NCI-H1105 (cell line): ENCODE measurements at places on chromosomes 5 and 9.

DNA sequence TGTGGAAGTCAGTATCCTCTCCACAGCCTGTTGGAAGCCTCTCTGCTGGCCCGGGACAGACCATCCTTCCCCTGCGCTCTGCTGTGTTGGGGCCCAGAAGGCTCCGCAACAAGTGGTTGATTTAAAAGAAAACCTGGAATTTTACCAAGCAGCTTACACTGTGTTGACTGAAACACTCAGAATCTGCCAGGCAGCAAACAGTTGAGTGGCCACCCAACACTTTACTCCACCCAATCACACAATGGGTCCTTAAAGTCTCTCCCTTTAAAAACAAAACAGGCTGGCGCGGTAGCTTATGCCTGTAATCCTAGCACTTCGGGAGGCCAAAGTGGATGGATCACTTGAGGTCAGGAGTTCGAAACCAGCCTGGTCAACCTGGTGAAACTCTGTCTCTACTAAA is 28.0 kb upstream of the DMRT3 start:
- no peak for DNase-seq

- DNase-seq, result peak; percentile 27
Measured at GRCh38 chr9:77751341-77752091, 103.4 kb upstream of the GNA14 start.

DNA sequence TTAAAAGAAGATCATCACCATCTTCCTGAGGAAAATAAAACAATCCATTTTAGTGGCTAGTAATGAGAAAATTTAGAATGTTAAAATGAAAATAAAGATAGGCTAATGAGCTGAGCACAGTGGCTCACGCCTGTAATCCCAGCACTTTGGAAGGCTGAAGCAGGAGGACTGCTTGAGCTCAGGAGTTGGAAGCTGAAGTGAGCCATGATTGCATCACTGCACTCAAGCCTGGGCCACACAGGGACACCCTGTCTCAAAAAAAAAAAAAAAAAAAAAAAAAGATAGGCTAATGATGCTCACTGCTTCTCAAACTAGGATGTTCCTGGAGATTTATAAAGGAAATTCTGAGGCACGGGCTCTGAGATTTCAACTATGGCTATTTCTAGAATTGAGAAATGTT is 50.3 kb downstream of the CPLANE1 start:
- DNase-seq, result no peak

DNA sequence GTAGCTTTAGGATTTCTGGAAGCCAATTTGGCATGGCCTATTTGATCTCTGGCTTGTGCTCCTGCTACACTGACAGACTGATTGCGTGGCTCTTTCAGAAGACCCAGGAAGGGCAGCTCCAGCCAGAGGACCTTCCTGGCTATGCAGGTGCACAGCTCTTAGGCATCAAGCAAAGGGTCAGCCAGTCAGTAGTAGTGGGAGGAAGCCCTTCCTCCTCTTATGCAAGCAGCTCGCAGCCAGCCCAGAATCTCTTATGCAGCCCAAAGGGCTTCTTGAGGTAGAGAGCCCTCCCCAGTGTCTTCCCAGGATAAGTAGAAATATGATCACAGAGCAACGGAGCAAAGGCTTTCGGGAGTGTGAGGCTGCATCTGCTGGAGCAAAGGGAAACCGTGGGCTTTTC is 43.2 kb downstream of the SLC36A1 start:
- no peak for DNase-seq

DNA sequence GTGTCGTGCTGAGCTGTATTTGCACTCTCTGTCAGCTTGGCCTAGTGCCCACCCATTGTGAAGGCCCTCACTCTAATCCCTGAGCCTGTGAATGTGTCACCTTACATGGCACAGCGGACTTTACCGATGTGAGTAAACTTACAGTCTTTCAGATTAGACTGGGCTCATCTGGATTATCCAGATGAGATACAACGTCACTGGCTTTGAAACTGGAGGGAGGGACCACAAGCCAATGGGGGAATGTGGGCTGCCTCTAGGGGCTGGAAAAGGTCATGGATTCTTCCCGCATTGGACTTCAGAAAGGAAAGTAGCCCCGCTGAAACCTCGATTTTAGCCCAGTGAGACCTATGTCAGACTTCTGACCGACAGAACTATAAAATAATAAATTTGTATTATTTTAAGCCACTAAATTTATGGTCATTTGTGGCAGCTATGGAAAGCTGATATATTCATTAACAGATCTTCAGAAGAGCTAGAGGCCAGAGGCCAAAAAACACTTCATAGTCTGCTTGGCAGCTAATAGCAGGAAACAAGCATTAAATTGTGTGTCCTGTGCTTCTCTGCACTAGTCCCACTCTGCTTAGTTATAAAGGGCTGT is 139.0 kb upstream of the GAS1 start:
- no peak for DNase-seq

DNA sequence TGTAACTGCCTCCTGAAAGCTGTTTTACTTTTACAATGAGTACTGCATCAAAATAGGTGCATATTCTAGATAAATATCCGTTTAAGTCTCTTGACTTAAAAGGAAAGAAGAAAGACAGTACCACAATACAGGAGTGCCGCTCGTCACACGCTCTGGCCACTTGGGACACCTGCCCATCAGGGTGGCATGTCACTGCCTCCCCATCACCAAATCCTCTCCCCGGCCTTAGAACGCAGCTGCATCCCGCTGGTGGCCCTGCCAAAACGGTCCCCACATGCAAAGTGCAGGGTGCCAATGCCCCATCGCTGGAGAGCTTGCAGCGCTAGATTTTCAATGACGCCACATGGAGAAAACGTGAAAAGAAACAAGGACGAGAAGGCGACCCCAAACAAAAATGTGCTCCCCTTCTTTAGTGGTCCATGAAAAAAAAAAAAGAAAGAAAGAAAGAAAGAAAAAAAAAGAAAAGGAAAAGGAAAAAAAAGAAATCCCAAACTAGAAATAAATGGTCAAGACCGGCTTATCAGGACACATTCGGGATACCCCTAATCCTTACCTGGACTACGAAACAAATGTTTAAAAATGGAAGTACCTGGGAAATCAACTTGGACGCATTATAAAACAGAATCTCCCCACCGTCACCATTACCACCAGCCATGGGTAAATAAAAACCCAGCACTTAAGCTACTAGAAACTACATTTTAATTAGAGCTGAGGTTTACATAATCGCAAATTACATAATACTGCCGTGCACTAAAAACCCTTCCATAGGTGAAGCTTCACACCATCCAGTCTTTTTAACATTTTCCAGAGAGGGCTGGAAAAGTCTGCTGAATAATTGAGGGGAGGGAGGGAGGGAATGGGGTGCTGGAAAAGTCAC is 1.0 kb downstream of the ANKH start:
- no peak for DNase-seq

DNA sequence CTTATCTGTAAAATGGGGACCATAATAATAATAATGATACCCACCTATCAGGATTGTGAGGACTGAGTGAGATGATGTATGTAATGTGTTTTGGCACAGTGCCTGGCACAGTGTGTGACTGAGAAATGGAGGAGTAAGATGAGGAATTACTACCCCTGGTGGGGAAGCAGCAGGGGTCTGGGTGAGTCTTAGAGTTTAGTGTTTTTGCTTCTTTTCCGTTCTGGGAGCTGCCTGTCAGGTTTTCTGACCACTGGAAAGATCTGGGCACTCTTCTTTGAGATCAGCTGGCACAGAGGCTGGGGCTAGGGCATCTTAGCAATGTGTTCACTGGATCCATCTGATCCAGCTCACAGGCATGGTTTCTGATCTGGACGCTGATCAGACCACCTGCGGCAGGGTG is 8.5 kb downstream of the LCP2 start:
- DNase-seq, result no peak
